ENCODE measurements at places on chromosomes 4 and X.

DNA sequence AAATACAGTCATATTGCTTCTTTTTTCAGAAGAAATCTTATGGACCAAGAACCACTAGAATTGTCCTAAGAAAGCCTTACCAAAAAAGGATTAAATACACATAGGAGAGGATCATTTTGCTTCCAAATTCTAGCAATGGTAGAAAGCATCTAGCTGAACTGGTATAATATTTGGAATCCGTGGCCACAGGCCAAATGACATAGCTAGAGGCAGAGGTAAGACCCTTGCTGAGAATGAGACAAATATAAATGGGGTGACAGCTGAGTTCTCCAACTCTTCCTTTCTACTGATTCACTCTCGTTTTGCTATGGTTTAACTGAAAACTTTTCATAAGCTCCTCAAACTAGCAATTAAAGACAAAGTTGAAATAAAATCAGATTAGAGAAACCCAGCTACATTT lies 150.0 kb downstream of the TTC29 start:
- DNase-seq = no peak

DNA sequence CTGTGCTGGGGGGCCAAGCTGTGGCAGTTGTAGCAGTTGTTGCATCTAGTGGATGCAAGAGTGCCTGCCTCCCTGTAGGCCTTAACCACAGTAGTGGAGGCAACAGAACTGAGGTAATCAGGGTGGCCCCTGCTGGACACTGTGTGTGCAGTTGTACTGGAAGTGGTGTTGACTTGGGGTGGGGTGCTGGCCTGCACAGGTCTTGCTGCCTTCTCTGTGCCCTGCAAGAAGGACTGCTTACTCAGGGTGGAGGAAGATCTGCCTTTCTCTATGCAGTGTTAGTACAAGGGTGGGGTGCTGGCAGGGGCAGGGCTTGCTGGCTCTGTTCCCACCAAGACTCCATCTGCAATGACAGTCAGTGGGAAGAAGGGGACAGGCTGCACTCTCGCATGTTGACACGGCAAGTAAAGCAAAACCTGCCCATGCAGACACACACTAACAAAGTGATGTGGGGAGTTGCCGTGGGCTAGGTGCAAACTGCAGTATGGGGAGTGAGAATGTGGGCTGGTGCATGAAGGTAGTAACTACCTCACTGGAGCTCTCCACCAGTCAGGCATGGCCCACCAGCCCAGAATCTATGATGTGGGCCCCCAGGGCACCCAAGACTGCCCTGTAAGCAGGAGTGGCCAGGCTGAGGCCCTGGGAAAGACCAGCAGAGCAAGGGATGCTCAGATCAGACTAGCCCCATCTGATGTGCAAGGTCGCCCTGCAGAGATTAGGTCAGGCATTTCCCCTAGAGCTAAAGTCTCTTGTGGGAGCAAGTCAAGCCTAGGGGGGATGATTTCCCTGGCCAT lies 594.9 kb downstream of the TECRL start:
- no peak for DNase-seq

GRCh38 chr4:81237791-81238190 lies 22.8 kb upstream of the PRKG2 start:
- DNase-seq = no peak

DNA sequence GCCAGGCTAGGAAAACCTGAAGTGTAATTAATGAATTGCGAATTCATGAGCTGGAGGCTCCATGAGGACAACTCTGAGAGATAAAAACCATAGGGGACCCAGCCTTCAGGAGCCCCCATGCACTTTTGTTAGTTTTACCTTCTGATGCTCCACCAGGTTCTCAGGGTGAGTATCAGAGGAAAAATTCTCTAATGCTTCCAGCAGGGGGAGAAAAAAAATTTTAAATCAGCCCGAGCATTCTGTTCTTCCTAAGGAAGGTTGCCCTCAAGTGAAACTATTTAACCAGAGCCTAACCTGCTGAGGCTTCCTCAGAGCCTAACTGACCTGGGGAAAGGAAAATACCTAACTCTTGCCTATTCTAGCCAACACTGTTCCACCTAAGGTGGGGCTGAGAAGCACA lies 552.6 kb downstream of the PPARGC1A start:
- DNase-seq = no peak

DNA sequence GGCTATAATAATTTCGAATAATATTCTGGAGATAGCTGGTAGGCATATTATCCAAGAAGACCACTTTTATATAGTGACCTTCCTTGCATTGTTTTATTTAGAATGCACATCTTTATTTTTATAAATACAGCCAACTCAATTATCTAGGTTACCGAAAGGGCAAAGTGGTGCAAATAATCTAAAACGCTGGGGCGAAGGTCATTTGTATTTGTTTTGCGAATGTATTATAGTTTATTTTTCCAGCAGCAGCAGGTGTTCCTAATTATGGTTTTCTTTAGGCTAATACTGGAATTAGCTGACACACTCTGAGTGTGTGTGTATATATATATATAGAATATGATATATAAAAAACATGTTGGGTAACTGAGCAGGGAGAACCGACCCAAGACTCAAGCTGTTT lies 48.1 kb upstream of the RAP2C start:
- no peak for DNase-seq

GRCh38 chrX:36314303-36314702 lies 394.8 kb downstream of the CFAP47 start:
- no peak for DNase-seq

DNA sequence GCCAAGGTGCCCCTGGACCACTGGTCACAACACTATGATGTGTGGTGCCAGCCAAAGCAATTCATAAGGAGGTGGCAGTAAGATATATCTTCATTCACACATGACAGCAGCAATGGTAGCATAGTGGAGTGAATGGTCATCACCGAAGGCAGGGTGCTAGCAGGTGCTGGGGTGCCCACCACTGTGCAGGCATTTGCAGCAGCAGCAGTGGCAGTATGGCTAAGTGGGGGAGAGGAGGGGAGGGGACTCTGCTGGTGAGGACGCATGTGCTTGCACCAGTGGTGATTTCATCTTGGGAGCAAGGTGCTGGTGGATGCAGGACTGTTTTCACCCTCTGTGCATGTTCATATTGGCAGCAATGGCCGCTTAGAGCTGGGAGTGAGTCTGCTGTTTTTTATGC lies 419.1 kb upstream of the KLHL4 start:
- no peak for DNase-seq

DNA sequence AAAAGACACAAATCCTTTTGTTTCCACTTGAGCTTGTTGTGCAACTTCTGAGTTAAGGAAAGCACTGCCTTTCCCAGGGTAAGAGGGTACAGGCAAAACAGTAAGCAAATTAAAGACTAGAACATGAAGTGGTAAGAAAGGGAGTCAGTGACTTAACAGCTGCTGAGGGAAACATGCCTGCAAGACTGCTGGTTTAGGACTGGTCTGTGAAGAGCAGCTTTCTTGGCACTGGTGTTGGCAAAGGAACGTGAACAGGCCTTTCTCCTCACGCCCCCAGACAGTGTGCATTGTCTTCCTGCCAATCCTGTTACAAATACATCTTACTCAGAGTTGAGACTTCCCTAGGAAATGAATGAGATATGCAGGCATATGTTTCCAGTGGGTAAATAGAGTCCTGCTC lies 2.6 kb downstream of the LHFPL1 start:
- no peak for DNase-seq

- no peak for DNase-seq
Observed at GRCh38 chr4:165864271-165864670, 8.8 kb upstream of the TLL1 start.

- no peak for DNase-seq
Observed at GRCh38 chr4:86557526-86557925, 36.6 kb upstream of the PTPN13 start.

DNA sequence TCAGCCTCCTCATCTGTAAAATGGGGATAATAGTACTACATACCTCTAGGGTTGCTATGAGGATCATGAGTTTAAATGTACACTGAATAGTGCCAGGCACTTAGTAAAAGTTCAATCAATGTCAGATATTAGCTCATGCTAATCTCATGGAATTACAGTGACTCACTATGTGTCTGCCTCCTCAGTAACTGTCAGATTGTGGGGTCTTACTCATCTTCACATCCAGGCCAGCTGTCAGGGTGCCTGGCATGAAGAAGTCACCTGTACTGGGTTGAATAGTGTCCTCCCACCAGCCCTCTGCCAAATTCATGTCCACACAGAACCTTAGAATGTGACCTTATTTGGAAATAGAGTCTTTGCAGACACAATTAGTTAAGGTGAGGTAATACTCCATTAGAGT lies 54.3 kb upstream of the STIM2 start:
- no peak for DNase-seq

- DNase-seq = no peak
Observed at GRCh38 chrX:68652326-68653170, 5.1 kb downstream of the STARD8 start.

DNA sequence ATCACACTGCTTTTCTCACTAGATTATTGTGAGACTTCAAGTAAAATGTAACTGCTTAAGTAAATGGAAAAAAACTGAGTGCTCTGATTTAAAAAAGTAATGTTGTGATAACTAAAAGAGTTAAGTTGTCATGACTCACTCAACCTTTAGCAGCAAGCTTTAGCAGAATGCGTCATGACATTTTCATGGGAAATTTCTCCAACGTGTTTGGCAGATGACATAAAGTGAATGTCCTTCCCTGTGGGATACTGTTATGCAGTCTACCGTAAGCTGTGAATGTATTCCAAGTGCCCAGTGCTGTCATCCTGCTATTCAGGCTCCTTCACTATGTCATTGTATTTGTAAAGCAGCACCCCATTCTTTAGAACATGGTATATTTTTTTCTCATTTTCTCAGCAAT lies 136.2 kb downstream of the CPXCR1 start:
- DNase-seq = no peak

- no peak for DNase-seq
Observed at GRCh38 chrX:27491397-27491796, 28.3 kb upstream of the PPP4R3C start.

DNA sequence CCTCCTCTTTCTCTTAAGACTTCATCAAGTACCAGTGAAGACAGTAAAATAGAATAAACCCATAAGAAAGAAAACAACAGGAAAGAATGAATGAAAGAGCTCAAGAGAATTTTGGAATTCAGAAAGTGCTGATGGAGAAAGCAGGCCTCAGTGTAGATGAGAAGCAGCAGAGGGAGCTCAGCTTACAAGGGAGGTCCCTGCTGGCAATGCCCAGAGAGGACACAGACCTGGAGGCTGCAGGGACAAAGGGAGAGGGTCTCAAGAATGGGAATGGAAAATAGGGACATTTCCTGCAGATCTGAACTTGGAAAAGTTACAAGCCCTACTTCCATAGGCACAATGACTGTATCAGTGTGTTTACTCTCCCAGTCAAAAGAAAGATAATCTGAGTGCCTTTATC lies 64.5 kb upstream of the MAGEA10 start:
- DNase-seq = no peak

DNA sequence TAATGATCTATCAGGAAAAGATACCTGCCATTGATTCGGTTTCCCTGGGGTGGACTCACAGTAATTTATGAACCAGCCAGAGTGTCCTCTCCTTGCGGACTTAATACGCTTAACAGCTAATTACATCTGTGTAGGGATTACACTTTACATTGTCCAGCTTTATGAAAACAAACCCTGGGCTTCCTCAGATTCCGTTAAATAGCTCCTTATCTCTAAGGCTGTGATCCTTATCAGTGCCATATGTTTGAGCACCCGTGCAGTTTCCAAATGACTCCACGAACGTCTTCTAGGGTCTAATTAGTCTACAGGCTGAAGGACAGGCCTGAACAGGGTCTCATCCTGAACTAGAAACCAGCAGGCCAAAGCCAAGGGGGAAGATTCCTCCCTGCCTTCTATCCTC lies 56.9 kb downstream of the KDR start:
- DNase-seq = no peak

DNA sequence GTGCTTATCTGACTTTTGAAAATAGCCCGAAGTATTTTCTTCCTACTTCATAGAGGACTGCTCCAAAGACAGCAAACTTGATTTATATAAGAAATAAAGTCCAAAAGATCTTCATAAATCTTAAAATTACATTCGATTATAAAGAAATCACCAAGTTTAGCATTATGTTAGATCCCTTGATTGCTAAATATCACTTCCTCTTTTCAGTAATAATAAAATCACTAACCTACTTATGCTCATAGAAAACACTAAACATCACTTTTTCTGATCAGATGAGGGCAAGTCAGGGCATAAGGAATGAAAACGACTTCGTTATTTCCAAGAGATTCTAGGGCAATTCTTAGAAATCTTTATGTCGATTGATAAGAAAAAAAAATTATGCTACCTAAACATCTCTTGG lies 32.0 kb downstream of the DYNLT3 start:
- DNase-seq = no peak

- no peak for DNase-seq
Observed at GRCh38 chr4:167088115-167088514, 146.2 kb downstream of the SPOCK3 start.

- DNase-seq = no peak
Observed at GRCh38 chr4:137514406-137515111, 17.7 kb downstream of the PCDH18 start.

DNA sequence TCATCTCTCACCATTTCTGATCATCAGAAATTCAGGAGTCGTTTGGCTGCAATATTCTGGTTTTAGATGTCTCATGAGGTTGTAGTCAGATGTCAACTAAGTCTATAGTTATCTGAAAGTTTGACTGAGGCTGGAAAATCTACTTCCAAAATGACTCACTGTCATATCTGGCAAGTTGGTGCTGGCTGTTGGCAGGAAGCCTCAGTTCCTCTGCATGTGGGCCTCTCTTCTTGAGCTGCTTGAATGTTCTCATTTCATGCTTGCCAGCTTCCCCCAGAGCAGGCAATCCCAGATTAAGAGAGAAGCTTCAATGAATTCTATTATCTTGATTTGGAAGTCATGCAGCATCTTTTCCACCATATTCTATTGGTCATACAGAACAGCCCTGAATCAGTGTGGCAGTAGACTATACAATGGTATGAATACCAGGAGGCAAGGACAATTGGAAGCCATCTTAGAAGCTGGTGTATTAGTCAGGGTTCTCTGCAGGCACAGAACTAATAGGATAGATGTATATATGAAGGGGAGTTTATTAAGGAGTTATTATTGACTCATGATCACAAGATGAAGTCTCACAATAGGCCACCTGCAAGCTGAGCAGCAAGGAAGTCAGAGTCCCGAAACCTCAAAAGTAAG lies 46.8 kb upstream of the ELF2 start:
- no peak for DNase-seq

DNA sequence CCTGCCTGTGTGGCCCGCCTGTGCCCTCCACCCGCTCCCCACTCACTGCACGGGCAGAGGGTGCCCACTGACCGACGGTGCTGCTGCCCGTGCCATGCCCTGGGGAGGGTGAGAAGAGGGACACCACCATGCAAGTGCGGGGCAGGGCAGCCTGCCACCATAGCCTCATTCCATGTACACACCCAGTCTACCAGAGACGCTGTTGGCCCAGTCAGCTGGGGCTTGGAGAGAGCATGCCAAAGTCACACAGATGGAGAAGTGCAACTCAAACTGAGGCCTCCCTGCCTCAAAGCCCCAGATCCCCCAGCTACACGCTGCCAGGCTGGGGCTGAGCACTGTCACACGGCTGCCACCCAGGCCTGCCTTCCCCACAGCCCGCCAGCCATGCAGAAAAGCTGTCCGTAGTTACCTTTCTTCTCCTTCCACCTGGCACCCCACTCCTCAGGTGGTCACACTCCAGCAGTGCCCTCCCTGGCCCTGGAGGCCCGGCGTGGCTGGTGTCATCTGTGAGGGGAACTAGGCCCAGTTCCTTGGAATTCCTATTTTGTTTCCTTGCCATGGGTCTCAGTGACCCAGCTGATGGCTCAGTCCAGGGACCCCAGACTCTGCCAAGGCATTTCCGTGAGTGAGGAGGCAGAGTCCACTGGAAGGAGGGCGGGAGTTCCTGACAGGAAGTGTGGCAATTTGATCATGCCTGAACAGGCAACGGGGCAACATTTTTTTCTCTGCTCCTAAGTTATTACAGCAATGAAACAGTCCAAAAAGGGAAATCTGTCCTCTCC lies at the start of gene SLC2A9:
SLC2A9 (minus strand) TSS at position 627 of the 782 bp plus-strand sequence; CDS start at position 559, 68 bp downstream.
- DNase-seq = no peak

Measured in NCI-H2081 treated with DMSO at 0.1 percent for 48 hours (cell line).